ENCODE measurements at places on chromosomes 16 and 17. TPM values are rescaled to one million over a fixed set of nuclear protein-coding genes. Genes with fewer than 3 reads are reported as not detected.

DNA sequence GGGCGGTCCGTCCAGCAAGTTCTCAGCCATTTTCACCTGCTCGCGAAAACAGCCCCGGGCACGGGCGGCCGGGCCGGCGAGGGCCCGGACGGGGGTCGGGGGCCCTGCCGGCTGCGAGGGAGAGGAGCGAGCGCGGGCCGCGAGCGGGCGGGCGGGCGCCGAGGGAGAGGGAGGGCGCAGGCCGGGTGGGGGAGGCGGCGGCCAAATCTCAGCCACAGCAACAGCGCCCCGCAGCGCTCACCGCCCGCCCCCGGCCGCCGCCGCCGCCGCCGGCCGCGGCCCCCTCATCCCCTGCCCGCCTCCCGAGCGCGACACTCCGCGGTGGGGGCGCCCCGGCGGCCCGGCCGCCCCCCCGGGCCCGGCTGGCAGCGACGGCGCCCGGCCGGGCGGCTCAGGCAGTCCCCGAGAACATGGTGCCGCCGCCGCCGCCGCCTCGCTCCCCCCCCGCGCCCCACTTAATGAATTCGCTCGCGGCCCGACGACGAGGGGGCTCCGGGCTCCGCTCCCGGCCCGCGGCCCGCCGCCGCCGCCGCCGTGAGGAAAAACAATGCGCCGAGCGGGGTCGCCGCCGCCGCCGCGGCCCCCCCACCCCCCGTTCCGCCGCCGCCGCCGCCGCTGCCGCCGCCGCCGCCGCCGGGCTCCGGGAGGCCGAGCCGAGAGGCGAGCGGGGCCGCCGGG, 487 bp downstream of the CREBBP start:
- DNase-seq, result peak; percentile 71

The MPV17L gene
- 17.1 TPM for total RNA-seq

The BEAN1 gene
- total RNA-seq, result 1.6 TPM

DNA sequence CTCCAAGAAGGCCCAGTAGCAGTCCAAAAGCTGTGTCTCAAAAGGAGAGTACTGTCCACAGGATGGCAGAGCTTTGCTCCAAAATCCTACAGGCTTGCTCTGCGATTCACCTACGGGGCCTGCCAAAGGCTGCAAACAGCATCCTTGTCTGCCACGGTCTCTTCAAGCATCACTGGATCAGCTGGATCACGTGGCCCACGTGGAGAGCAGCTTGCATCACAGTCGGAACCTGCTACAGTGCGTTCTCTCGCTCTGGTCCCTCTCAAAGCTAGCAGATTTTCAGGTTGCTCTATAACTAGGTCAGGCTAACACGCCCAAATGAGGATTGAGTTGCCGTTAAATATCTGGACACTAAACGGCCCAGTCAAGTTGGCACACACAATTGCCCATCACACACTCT, 8.4 kb upstream of the TIMM22 start:
- no peak for DNase-seq

DNA sequence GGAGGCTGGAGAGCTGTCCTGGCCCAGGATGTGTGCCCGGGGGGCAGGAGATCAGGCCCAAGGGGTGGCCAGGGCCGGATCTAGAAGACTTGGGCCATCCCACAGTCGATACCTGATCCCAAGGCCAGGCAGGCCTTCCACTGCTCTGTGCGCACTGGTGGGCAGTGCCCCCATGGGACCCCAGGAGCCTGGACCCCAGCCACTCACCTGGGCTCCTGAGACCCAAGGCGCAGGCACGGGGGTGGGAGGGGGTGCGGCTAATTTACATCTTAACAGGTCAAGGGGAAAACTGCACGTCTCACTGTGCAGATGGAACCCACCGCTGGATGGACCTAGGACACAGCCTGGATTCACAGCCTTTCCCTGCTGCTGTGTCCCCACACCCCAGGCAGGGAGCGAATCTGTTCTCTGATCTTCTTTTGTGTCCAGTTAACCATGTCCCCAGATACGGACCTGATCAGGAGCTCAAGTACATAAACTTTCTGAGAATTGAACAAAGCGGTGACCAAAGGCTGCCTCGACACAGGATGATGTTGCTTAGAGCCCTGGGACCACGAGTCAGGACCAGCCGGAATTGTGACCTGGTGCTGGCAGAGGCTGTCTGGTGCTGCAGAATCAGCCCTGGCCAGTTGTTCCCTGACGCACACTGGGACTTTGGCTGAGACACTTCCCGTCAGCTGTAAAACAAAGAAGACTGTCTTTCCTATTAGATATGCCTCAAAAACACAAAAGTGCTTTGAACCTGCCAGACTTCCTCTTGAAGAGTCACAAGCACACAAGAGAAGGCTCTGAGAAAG, 60.6 kb downstream of the TNFRSF13B start:
- no peak for DNase-seq
